Activated CD4-positive, alpha-beta T cell treated with anti-CD3 and anti-CD28 coated beads, Interleukin-2, amount 50 U/mL, for 16 hours (primary cell): ENCODE measurements at places on chromosomes 5 and 9.

GRCh38 chr5:109614301-109614700 lies 75.4 kb upstream of the MAN2A1 start:
- no peak for DNase-seq

- no peak for DNase-seq
Observed at GRCh38 chr5:166073901-166074581, 2217.4 kb upstream of the WWC1 start.

DNA sequence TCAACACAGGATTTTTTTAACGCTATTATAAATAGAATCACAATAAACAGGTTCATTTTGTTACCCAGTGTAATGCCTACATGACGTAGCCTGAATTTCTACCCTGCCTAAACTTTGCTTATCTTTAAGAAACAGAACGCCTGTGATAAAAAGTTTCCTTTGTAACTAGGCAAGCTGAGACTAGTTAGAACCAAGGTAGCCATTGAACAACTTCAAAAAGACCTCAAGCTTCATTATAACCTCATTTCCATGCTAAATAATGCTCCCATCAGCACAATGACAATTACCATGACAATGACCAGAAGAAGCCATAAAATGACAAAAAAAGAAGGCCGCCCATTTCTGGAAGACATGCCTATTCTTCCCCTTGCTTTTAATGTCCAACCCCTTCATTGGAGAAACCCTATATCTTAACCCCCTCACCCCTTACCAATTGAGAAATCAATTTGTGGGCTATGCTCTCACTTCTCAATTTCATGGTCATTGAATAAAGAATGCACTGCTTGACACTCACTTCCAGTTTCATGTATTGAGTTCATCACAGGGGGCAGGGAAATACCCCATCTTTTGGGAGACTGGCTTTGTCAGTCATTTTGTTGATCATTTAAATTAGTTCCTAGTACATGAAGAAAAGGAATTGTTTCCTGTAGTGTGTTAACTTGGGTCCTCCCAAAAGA lies 276.8 kb downstream of the MCTP1 start:
- DNase-seq = no peak

- no peak for DNase-seq
Observed at GRCh38 chr9:125470767-125471580, 209.3 kb downstream of the GAPVD1 start.

DNA sequence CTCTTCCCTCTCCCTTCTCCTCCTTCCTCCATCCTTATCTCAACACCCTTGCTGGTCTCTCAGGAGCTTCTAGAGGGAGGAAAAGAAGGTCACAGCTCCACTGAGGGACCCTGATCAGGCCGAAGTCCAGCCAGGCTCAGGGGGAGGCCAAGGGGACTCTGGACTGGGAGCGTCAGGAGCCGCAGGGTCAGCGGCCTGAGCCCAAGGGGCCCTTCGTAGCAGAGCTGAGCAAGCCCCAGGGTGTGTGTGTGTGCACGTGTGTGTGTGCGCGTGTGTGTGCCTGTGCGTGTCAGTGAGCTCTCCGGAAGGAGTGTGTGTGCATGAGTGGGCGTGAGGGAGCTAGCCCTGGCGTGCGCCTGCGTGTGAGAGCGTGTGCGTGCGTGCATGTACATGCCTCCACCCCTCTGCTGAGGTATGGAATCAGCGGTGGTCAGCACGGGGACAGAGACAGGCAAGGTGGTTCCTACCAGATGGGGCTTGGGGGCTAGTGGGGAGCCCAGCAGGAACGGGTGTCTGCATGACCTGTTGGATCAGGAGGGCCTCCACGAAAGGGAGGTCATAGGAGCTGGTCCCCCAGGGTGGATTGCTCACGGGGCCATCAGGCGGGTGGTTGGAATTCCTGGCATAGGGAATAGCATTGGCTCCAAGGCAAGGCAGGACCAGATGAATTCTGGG lies 10.0 kb upstream of the AGPAT2 start:
- DNase-seq = no peak

- DNase-seq = no peak
Observed at GRCh38 chr5:145467446-145467845, 367.7 kb downstream of the PRELID2 start.

DNA sequence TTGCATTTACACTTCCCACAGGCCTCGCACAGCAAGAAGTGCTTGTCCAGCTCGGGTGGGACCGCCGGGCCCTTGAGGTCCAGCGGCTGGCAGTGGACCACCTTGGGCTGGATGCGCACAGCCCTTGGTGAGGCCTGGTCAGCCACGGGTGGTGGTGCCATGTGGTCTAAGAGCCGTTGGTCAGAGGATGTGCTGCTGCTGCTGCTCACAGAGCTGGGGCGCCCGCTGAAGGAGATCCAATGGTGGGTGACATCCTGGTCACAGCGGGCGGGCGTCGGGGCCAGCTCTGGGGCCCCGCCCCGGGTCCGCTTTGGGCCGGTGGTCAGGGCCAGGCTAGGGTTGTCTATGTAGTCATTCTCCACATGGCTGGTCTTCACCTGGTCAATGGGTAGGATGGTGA lies 10.2 kb downstream of the SPRY4 start:
- DNase-seq = no peak
